ENCODE measurements at places on chromosomes 4 and X.

DNA sequence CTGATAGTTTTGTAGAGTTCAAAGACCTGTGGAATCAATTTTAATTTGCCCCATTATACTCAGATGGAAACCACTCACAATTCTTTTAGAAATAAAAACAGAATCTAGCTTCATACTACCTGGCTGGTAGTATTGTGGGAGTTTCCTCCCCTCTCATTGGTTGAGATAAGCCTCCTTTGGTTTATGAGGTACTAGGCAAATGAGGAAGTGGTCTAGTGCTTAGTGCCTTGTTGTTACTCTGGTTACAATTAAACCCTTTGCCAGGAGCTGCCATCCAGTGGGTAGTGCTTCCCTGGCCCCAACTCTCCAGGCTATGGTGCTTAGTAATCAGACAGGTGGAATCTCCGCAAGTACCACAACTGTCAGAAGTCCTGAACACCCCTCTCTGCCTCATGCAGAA is 118.3 kb downstream of the CDKL5 start:
- no peak for DNase-seq

- DNase-seq: no peak
Measured at GRCh38 chr4:142416711-142417275, 429.3 kb downstream of the INPP4B start.

GRCh38 chr4:120659616-120660170 is 262.8 kb downstream of the PRDM5 start:
- no peak for DNase-seq

GRCh38 chr4:24226667-24227066 is 336.8 kb upstream of the PPARGC1A start:
- no peak for DNase-seq

- no peak for DNase-seq
Measured at GRCh38 chr4:183905081-183905592, at the start of gene STOX2. STOX2 (plus strand) TSS chr4:183905307; CDS start chr4:183906791, 1,484 bp downstream.

DNA sequence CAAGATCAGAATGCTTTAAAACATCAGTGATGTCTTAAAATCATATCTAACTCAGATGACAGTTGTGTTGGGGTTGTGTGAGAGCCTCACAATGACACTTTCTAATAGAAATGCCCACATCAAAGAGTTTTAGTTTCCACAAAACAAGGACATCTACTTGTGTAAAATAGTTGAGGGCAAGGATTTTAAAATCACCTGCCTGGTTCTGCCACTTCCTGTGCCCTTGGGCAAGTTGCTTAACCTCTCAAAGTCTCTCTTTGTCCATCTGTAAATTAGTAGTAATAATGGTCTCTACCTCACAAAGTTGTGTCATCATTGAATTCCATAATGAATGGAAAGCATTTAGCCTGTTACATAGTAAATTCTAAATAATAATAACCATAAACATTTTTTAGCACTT is 41.9 kb upstream of the RELL1 start:
- DNase-seq: no peak

DNA sequence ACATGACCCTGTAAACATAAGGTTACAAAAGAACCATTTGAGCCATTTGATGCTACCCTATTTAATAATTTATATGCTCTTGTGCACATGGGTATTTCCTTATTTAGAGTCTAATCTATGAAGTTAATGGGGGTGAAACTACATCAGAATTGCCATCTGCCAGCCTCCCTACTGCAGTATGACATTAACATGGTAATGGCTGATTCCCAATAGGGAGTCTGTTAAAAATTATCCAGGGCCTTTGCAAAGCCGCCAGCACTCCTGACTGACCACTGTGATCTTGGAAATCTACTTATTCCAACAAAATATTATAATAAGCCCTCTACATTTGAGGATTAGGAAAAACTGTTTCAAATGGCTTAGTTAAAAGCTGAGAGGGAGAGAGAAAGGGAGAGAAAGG is 153.7 kb downstream of the CLCN4 start:
- no peak for DNase-seq

DNA sequence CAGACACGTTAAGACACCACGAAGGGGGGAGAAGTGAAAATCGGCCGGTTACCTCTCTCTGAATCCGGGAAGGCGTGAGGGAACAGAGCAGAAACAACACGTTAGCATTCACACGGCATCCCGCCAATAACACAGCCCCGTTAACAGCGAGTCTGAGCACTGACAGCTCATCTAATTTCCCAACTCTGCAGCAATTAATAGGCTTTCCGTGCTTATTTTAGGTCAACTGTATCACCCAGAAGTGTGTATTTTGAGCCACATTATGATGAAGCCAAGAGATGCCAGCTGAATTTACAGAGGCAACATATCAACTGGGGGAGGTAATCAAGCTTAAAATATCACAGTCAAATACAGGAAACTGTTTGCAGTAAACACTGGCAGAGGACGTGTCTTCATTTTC is 92.6 kb downstream of the NSUN7 start:
- DNase-seq: no peak

GRCh38 chr4:175306436-175306835 is 388.3 kb downstream of the ADAM29 start:
- no peak for DNase-seq

GRCh38 chr4:8394061-8394519 is 46.4 kb downstream of the ACOX3 start:
- no peak for DNase-seq

DNA sequence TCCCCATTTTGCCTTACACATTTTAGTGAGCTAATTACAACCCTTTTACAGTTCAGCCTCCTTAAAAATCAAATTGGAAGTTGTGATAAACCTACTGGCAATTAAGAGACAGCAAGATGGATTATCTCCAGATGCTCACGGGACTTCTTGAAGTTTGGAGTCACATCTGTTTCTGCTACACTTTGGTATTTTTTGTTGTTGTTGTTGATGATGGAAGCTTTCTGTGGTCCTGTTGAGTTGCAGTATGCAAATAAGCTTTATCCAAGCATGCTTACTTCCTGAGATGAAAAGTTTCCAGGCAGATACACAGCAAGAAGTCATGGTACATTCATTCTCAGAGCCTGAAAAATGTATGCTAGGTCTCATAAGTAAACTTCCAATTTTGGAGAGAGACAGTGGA is 670.0 kb upstream of the AMOT start:
- no peak for DNase-seq

DNA sequence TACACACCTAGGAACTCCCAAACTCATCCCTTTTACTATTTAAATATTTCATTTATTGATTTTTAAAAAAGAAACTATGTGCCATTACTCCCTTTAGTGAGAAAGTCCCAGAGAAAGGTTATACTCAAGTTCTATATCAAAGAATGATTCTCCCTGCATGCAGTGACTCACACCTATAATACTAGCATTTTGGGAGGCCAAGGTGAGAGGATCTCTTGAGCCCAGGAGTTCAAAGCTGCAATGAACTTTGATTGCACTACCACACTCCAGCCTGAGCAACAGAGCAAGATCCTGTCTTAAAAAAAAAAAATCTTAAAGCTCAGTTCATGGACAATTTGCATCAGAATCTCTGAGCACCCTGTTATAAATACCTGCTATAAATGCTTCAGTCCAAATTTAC is 9.2 kb upstream of the RBPJ start:
- DNase-seq: no peak

GRCh38 chrX:137654481-137654880 is 88.6 kb downstream of the ZIC3 start:
- no peak for DNase-seq

GRCh38 chrX:9249051-9249846 is 215.3 kb upstream of the FAM9B start:
- no peak for DNase-seq

- no peak for DNase-seq
Measured at GRCh38 chrX:79161655-79162054, 17.2 kb downstream of the GPR174 start.

DNA sequence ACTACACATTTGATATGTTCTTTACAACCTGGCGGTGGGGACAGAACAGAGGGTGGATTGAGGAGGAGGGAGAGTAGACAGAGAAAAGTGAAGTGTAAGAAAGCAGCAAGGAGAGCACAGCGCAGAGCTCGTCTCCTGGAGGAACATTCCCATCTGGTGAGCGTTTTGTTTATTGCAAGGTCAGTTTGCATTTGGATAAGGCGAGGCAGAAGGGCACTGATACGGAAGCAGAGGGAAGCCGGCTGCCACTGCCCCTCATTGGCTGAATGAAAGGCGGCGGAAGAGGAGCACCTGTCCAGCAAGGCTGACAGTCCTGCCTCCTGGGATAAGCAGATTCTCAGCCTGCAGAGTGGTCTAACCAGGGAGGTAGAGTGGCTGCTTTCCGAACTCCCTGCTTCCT is 83.2 kb downstream of the GPR143 start:
- DNase-seq: no peak

GRCh38 chr4:144499777-144500176 is 146.2 kb upstream of the HHIP start:
- DNase-seq: no peak

DNA sequence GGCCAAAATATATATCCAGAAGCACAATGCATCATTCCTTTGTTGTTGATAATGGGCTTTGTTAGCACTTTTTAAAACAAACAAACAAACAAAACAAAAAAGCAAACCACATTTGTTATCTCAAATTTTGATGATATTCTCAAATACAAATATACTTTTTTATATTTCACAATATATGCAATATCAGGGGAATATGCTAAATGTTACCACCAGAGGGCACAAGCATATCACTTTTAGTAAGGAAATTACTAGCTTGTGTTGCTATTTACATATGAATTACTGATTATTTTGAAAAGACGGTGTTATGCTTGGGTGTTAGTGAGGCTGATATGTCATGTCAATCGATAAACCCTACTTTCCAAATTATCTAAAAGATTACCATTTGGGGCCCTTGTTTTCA is 29.1 kb downstream of the RIPPLY1 start:
- no peak for DNase-seq

DNA sequence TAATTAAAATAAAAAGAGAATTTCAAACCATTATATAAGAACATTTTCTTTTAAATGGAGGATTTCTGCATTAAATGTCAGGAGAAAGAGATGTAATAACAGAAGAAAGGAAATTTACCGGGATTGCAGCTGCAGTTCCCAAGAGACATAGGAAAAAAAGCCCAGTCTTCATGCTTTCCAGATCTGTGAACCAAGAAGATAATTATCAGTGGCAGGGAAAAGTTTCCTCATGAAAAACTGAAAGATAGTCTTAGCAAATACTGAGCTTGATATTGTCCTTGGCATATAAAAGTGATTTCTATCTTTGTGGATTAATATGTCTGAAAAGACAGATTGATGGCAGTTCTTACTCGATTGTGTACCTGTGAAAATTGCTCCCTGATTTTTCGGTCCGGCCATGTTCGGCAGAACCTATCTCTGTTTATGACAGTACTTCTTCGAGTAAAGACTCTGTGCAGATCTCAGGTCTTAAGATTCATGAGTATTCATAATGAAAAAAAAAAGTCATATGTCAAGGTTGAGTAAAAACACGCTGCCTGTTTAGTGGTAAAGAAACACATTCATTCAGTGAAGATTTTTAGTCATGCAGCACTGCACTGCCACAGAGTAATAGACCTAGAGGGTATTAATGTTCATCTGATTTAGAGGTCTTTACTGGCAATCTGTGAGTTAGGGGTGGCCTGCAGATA is 29.6 kb downstream of the SPARCL1 start:
- DNase-seq: no peak

GRCh38 chr4:28228561-28229491 is 1368.2 kb downstream of the STIM2 start:
- no peak for DNase-seq

DNA sequence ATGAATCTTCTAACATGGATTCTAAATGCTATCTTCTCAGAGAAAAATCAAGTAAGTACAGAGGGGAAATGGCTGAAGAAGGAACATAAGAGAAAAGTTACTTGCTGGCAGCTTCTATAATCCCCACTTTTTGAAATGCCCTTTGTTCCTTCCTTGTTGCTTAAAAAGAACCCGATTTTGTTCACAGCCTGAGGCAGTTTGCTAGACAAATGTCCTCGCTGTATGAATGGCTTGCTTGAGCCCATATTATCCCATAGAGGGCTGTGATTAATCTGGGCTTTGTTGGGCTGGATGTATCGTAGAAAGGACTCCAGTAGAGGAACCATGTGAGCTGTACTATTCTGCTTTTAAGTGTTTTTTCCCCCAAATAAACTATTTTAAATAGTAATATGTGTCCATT is 134.3 kb upstream of the FGF13 start:
- DNase-seq: no peak

GRCh38 chrX:96918864-96919263 is 35.2 kb downstream of the RPA4 start:
- no peak for DNase-seq

- no peak for DNase-seq
Measured at GRCh38 chr4:166228112-166228511, 355.1 kb downstream of the TLL1 start.

DNA sequence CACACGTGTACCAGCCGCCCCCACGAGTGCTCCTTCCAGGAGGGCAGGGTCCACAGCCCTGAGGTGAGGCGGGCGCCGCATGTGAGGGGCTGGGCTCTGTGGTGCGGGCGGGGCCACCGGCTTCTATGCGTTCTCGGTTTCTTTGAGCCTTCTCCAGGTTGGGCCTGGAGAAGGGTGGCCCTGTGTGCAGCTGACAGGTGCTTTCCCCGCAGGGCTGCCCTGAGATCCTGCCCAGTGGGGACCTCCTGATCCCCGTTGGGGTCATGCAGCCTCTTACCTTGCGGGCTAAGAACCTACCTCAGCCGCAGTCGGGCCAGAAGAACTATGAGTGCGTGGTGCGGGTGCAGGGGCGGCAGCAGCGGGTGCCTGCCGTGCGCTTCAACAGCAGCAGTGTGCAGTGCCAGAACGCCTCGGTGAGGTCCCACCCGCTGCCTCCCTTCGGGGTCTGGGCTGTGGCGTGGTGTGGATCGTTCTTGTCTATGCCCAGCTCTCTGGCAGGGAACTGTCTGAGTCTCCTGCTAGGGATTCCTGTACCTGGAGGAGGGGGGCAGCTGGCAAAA is 6.8 kb downstream of the PLXNA3 start:
- DNase-seq: no peak
